Stimulated activated CD8-positive, alpha-beta memory T cell treated with anti-CD3 and anti-CD28 coated beads, Interleukin-15, amount 100 ng/mL, for 4 hours (primary cell): ENCODE measurements at places on chromosomes 13 and 19.

GRCh38 chr13:44932850-44933251 lies 56.4 kb downstream of the NUFIP1 start:
- DNase-seq, result no peak

DNA sequence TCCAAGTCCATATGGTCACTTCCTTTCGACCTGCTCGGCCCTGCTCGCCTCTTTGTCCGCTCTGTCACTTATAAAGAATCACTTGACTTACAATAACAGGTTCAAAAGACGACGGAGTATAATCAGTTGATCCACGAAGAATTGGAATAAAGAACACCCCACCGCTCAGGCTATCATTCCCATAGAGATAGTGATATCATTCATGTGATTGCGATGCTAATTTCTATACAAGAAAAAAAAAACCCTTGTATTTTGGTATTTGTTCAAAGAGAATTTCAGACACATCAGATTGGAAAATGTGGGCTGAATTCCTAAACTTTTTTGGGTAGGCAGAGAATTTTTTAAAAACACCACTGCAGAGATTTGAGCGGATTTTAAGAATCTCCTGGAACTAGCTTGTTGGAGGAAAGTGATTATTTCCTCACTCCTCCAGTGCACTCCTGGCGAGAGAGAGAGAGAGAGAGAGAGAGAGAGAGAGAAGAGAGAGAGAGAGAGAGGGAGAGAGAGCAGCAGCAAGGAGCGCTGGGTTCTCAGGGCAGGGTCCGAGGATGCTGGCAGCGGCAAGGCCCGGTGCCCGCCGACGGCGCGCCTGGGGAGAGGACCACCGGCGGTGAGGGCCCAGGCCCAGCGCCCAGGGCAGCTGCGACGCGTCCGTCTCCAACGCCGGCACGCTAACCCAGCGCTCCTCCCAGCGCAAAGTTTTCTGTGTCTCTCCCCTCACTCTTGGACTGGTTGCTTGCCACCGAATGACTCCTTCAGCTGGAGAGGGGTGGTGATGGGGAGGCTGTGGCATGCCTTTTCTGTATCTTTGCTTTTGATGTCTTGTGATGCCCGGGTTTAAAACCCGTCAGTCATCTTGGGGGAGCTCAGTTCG lies 149.0 kb upstream of the ZNF536 start:
- no peak for DNase-seq

- DNase-seq, result no peak
Measured at GRCh38 chr19:31223740-31224534, 125.3 kb downstream of the TSHZ3 start.

- DNase-seq, result peak; percentile 38
Measured at GRCh38 chr19:35142606-35143230, 337 bp upstream of the FXYD7 start.

DNA sequence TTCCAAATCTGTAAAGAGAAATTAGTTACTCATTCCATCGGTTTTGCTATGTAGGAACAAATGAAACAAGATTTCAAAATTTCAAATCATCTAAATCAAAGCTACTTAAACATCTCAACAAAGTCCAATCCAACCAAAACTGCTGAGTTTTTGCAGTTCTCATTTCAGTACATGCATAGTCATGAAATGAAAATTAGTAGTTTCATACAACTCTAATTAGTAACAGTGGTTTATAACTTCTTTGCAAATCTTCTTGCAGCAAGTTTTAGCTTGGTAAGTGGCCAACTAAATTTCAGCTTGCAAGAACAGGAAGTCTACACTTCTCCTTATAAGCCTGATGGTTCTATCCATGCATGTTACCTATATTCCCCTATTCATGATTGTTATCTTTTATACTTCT lies 75.6 kb downstream of the SPRY2 start:
- DNase-seq, result no peak

- no peak for DNase-seq
Measured at GRCh38 chr19:1177322-1178114, 3.5 kb upstream of the SBNO2 start.

GRCh38 chr13:81721400-81721799 lies 1380.5 kb upstream of the SPRY2 start:
- DNase-seq, result no peak

DNA sequence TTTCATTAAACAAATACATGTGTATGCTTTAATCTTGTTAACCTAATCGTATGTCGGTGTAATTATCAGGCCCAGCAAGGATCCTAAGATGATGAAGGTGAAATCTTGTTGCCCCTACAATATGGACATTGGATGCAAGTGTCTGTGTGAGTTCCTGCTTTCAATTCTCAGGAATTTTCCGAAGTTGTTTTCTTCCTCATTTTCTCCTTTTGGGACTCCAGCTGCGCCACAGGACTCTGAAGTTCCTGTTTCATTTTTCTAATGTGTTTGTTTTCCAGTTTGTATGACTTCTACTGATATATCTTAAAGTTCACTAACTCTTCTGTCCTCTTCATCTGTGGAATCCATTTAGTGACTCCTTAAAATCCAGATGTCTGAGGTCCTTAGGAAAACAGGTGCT lies 11.9 kb upstream of the OR7D2 start:
- no peak for DNase-seq

DNA sequence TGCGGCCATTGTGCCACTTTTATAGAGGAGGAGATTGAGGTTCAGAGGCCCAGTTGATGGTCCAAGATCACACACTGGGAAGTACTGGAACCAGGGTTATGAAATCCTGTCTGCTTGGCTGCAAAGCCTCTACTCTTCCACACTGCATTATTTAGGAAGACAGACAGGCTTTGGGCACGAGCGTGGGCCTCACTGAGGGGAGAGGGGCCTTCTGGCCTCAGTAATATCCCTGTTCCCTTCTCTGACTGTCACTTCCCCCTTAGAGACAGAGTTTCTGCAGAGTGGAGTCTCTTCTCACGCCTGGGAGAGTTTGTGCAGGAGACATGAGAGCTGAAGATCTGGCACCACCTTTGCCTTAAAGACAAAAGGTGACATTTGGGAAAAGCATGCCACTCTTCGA lies 49.0 kb upstream of the PNMA8B start:
- DNase-seq, result no peak

DNA sequence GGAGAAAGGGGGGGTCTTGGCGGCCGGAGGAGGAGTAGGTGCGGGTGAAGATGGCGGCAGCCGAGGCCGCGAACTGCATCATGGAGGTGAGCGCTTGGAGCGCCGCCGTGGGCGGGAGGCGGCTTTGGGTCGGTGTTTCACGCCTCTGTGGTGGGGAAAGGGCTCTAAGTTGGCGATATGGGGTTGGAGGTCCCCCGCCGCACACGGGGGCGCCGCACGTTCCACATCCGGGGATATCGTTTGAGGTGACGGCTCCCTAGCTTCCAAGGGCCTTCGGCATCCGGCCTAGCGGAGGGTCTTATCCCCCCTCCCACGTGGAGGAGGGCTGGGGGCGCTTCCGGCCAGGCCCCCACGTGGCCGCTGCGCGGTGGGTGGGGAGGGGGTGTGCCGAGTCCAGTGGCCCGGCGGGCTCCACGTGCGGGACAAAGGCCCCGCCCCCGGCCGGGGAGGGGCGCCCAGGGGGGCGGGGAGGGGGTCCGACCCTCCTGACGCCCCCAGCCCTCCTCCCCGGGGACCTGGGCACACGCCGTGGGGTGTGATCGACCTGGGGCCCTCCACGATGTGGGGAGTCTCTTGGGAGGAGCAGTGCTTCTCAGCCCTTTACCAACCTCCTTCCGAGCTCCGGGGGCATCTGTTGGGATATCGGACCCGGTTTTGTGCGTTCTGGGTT lies at the start of gene PRMT1:
PRMT1 (plus strand) TSS at position 41 of the 670 bp plus-strand sequence; CDS start at position 51, 10 bp downstream.
- DNase-seq, result no peak

DNA sequence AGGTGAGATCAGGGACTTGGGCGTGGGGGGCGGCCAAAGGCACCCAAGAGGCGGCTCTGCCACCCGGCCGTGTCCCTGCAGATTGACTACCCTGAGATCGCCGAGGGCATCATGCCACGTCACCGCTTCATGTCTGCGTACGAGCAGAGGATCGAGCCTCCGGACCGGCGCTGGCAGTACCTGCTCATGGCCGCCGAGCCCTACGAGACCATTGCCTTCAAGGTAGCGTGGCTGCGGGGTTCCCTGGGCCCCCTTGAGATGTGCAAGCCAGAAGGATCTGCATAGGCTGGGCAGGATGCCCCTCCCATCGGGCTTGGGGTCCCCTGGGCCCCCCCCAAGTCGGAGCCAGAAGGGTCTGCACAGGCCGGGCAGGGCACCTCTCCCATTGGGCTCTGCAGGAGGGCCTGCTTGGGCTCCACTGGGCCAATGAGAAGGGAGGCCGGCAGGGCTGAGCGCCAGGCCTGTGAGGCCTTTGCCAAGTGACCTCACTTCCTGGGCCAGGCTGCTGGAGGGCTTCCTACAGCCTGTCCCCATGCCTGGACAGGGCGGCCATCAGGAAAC lies 2.2 kb upstream of the AMH start:
- no peak for DNase-seq
